ENCODE measurements at places on chromosomes 7 and 10.

DNA sequence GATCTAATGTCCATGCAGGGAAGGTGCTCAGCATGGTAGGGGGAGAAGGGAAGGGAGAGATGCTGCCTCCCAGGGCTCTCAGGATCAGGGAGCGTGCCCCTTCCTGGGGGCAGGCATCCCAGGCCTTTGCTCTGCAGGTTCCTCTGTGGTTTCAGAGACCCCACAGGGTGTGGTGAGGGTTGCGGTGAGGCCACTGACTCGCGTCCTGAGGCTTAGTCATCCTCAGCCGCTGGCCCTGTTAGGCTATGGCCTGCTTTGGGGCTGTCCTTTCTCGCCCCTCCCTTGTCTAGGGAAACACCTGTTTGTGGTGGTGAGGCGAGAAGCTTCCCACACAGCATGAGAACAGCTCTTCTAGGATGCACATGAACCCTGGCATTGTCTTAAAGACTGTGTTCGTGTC is 558.3 kb upstream of the FOXK1 start:
- no peak for DNase-seq

DNA sequence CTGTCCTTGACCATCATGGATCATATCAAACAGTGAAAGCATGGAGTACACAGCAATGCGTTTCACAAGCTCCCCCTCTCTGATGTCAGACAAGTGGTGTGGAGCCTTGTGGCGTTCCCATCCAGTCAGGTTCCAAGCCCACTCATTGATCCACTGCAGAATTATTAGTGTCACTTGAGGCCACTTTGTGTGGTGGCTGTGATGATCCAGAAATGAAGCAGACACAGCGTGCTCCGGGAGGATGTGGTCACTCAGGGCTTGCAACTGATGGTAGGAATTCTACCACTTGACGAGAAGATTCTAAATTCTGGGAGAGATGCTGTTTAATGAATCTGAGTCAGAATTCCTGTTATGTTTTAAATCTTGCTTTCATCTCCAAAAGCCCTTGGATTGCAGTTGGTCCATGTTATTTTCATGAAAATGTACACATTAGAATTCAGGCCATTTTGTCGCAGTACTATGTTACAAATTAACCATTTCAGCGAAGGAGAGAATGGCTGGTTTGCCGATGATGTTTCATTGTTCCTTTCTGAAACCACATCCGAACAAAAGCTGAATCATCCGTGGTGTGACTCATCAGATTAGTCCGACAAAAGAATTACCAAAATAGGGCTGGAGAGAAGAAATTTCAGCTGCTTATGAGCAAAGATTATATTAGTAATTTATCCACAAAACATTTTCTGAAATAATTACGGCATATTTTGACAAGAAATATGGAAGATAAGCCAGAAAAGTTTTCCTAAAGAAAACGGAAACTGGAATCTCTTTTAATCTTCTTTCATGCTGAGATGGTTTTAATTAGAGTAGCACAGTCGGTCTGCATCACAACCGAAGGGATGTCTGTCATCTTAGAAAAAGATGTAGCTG is 48.1 kb downstream of the INSYN2A start:
- DNase-seq = no peak

DNA sequence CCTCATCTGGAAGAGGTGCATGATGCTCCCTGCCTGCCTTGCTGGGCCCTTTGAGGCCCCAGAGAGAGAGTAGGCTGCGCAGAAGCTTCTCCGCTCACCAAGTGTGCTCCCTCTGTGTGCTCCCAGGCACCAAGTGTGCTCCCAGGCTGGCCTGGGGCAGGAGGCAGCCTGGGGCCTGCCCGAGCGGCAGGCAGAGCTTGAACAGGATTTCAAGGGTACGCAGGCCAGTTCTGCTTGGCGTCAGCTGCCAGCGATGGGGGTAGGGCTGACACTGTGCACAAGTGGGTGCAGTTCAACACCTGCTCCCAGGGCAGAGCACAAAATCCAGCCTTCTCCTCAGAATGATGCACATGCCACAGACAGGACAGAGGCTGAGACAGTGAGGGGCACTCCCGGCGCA is 119.7 kb downstream of the FAM53B start:
- no peak for DNase-seq

DNA sequence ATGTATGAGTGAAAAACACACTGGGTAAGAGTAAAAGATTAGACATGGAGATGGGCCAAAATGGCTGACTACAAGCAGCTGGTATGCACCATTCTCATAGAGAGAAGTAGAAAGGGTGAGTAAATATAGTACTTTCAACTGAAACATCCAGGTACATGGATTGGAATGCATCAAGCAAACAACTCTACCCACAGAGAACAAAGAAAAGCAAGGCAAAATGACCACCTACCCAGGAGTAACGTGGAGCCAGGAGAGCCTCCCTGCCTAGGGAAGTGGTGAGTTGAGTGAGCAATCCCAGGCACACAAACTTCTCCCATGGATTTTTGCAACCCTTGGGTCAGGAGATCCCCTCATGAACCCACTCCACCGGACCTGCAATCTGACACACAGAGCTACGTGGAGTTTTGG is 212.8 kb downstream of the PTN start:
- no peak for DNase-seq

DNA sequence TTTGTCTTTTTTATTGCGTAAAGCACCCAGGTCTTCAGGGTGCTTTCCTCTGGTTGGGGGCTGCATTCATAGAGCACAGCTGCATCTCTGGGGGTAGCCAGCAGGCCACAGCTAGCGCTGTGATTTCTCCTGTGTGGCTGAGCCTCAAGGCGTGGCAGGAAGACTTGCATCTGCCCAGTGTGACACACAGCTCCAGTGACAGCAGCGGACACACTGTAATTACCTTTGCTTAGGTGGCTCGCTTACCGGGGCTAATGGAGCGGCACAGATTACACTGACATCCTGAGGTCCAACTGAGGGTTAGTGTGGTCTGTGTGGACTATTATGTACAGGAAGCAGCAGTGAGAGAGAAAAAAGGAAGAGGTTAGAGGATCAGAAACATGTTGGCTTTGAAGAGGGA is 27.1 kb downstream of the ABCB4 start:
- DNase-seq = no peak

GRCh38 chr7:100830396-100830795 is 3.1 kb upstream of the EPHB4 start:
- DNase-seq = no peak

DNA sequence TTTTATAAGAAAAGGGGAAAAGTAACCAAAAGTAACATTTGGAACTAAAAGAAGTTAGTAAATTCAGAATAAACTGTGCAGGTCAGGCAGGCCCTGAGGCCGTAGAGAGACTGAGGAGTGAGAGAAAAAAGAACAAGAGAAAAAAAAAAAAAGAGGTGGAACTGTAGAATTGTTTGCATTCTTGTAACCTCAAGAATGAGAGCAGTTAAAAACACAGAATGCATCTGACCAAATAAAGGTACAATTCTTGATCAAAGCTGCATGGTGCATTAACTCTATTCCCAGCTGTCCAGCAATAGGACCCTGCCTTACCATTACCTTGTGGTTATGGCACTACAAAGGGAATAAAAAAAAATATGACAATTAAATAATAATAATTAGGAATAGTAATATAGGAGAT is 170.1 kb upstream of the SEMA3A start:
- no peak for DNase-seq

DNA sequence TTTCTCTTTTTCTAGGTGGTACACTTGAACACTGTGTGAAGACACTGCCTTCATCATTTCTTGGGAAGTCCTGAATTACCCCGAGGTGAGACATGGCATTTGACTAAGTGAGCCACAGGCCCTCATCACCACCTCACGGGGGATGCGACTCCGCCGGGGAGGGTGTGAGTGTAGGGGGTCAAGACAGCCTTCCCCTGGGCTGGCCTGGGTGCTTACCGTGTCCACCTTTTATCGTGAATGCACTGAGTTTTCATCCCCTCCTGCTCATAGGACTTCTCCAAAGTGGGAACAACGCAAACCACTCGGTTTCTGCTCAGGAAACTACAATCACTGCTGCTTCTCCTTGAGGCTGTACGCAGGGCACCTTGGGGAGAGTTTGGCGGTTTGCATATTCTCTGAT is 176.9 kb downstream of the SH2D4B start:
- no peak for DNase-seq

- DNase-seq = no peak
These were observed 43.5 kb downstream of the NUP205 start for GRCh38 chr7:135601182-135601581.

- DNase-seq = no peak
These were observed 193.1 kb downstream of the SUGCT start for GRCh38 chr7:40327873-40328272.

GRCh38 chr7:27030393-27031050 is 65.3 kb downstream of the HOXA1 start:
- no peak for DNase-seq

DNA sequence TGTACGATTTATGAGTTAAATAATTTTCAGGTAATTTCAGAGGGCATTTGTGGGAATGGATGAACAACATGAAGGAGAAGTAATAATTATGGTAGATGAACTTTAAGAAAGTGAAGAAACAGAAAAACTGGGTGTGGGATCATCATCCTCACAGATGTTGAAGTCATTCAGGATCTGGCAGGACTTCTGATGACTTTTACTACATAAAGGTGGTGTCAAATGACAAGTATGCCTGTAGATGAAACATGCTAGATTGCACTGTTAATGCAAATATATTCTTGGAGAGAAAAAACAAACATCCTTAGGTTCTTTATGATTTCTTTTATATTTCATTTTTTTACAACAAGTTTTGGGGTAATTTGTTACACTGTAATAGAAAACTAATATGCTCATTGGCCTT is 230.2 kb downstream of the PCLO start:
- DNase-seq = no peak

DNA sequence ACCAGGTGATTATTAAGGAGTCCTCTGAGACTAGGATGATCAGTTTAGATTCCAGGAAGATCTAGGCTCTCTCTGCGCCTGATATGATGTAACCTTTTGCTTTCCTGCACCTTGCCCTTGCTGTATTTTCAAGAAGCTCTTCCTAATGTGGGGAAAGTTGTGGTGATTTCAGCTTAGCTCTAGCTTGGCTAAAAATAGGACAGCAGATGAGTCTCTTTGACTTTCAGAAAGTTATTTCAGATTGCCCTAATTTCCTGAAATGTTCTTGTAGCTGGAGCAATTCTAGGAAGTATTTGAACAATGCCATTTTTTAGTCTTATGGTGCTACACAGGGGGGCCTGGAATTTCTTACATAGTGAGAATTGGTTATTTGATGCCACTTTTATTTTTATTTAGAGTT is 3.8 kb downstream of the LCOR start:
- DNase-seq = no peak

DNA sequence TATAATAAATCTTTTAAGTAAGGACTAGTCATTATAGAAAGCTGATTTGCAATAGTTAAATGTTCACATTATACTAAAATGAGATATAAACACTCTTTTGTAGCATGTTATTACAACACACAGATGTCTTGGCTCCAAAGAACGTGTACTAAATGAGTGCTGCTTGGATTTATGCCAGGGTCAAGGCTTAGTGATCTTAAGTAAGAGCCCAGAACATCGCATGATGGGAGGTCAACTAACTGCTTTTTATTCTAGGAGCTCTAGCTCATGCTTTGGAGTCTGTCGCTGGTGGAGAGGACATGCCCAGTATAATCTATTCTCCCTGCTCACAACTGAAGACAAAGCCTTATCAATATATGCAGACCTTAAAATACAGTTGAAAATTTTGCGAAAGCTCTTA is 315.1 kb downstream of the BBS9 start:
- no peak for DNase-seq

GRCh38 chr10:70782086-70782745 is 3.0 kb downstream of the TBATA start:
- DNase-seq = no peak

DNA sequence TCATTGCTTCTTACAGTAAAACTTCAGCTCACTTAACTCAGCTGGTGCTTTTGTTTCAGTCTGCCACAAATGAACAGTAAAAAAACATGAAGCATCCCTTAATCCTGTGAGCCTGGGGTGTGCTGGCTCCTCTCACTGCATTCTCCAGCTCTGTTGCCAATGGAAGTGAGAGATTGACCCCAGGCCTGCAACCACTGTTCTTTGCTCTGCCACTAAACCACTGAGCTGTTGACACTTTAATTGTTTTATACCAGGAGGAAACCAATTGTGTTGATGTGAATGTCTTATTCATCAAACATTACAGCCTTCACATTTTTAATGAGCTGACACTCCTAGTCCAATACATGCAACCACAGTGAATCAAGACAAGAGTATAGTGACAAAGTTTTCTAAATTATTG is 69.4 kb upstream of the FZD1 start:
- no peak for DNase-seq

- no peak for DNase-seq
These were observed 89.7 kb downstream of the ATE1 start for GRCh38 chr10:121838149-121838548.

DNA sequence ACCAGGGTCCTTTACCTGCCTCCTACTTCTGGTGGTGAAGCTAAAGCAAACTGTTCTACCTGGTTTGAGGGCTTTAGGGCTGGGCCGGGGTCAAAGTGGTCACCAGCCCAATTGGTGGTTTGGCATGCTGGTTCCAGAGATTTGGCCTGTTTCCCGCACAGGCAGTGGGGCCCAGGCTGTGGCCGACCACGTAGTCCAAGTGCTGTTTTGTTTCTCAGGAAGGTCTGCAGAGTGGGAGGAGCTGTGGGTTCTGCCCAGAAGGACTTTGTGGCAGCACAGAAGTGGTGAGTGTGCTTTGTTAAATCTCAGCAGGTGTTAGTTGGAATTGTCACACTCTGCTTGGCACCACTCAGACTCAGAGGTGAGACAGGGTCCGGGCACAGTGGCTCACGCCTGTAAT is 85.8 kb downstream of the MKX start:
- no peak for DNase-seq

DNA sequence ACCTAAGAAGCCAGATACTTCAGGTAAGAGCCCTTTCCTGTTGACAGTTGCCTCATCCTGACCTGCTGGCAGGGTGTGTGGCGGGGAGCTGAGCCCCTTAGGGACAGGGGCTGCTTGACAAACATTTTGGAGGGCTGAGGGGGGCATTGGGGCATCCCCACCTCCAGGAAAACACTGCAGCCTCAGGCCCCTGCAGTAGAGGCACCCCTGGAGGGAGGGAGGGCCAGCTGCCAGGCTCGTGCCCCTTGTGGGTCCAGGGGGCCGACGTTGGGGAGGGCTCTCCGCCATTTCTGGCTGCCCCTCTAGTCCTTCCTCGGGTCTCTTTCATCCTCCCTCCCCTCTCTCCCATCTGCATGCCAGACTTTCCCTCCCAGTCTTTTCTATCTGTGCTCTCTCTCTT is 177.3 kb downstream of the RPS24 start:
- no peak for DNase-seq

GRCh38 chr10:122323189-122323588 is 51.3 kb upstream of the PLEKHA1 start:
- no peak for DNase-seq

- DNase-seq = no peak
These were observed 187.0 kb downstream of the PPP1R17 start for GRCh38 chr7:31873816-31874597.

- DNase-seq = no peak
These were observed 16.8 kb downstream of the GIMAP5 start for GRCh38 chr7:150753826-150754603.
